ENCODE measurements at places on chromosomes 1 and 21.

GRCh38 chr1:90993245-90993644, 28.6 kb downstream of the ZNF644 start:
- DNase-seq = no peak

- no peak for DNase-seq
Observed at GRCh38 chr1:221187174-221187573, 307.9 kb downstream of the HLX start.

GRCh38 chr1:226486161-226486560, 62.4 kb upstream of the STUM start:
- DNase-seq = no peak

DNA sequence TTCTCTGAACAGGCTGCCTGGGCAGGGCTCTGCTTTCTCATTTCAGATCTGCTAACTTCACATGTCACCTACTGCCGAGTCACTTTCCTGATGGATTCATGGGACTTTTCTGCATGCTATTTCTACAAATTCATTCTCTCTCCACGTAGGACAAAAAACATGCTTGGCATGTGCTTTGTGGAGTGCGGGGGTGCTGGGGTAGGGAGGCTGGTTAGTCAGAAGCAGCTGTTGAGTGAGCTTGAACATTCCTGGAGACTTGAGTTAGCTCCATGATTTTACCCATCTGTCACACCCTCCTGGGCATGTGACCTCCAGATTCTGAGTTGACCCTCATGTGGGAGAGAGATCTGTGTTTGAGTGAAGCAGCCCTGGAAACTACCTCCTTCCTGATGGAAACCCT, 71.4 kb downstream of the UCK2 start:
- no peak for DNase-seq

- no peak for DNase-seq
Observed at GRCh38 chr21:44724926-44725325, 13.6 kb upstream of the TSPEAR start.

GRCh38 chr1:33973799-33974545, 110.1 kb downstream of the HMGB4 start:
- DNase-seq = no peak

GRCh38 chr21:14846621-14847020, 218.2 kb downstream of the NRIP1 start:
- no peak for DNase-seq
